ENCODE measurements at places on chromosomes 16 and 17. TPM values are rescaled to one million over a fixed set of nuclear protein-coding genes. Genes with fewer than 3 reads are reported as not detected.

- no peak overlapping the region for H3K27ac ChIP-seq
- peaks cover 40% of the 10 kb centered on the region for H3K36me3 ChIP-seq
- H3K4me1 ChIP-seq: no peaks in the 10 kb centered on the region
- no peaks in the 10 kb centered on the region for H3K27me3 ChIP-seq
- no peak overlapping the region for H3K4me3 ChIP-seq
These were observed 7.2 kb upstream of the LIMD2 start for GRCh38 chr17:63707151-63707550.

DNA sequence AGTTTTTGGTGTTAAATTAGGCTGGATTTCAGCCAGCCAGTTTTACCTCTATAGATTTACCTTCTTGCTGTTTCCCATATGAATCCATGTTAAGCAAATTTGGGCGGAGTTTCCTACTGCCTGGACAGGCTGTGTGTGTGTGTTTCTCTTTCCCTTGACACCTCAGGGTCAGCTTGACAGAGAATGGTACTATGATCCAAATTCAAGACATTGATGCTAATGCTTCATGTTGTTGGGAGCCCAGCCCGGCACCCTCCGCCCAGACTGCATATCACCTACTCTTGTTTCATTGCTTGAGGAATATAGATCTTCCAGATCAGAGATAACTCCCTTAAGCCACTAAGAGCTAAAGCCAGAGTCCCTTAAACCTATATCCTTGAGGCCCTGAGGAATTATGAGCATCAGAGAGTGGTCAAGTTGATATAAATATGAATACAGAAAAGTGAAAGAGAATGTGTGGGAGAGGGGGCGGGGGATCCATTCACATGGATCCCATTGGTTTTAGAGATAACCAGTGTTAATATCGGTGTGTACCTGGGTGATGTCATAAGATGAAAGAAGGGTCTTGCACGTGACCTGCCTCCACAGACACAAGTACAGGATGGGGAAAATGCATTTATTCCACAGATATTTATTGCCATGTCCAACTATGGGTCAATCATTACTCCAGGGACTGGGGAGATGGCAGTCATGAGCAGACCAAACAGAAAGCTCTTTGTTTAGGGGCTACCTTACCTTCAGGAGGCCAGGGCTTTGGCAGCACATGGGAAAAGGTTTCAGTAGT is 69.7 kb downstream of the WIPI1 start:
- no peak overlapping the region for H3K4me3 ChIP-seq
- no peaks in the 10 kb centered on the region for H3K27me3 ChIP-seq
- peaks cover 18% of the 10 kb centered on the region for H3K4me1 ChIP-seq
- H3K27ac ChIP-seq: no peak overlapping the region

Gene C1QTNF1
- 59.2 TPM for total RNA-seq

Gene FZD2
- total RNA-seq: 3.2 TPM

Gene BAHCC1
- 22.3 TPM for total RNA-seq

Gene HYDIN
- total RNA-seq: 10.1 TPM
